ENCODE measurements at places on chromosomes 1 and 21.

DNA sequence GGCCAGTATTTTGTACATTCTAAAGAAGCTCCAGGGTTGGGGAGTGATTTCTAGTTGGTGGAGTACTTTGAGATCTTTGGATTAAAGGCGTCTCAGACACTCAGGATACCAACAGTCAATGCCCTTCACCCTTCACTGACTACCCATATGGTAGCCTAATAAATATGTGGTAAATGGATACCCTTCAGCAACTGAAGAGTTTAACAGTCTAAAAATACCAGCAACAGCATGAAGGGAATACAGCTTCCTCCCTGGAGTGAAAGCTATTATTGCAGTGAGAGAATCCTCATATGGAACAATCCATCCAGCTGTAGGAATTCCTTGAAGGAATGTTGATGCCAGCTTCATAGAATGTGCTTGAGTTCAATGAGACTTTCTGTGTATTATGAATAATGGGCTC lies 26.8 kb downstream of the DNAJC11 start:
- peak; percentile 88 for DNase-seq

DNA sequence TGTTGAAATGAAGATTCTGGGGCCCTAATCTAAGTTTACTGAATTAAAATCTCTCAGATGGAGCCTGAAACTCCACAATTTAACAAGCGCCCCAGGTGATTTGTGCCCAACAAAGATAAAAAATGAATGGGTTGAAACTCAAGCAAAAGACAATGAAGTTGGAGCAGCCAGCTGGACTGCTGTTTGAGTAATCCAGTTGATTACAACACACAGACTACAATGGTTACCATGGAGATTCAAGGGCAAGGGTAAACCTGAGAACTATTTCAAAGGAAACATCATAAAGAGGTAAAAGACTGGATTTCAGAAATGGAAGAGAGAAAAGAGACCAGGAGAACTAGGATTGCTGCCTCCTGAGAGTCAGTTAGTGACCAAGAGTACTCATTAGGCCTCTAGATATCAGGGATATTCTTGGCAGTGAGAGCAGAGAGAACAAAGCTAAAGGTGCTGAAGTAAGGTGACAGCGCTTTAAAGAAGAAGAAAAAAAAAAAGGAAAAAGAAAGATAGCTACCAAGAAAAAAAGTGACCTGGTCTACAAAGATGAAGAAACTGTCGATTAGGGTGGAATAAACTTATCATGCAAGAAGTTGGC lies 44.5 kb downstream of the LRRC53 start:
- no peak for DNase-seq

- peak; percentile 19 for DNase-seq
Measured at GRCh38 chr1:27102707-27103468, 52.0 kb downstream of the SLC9A1 start.

GRCh38 chr1:234866007-234866866 lies 256.3 kb upstream of the IRF2BP2 start:
- no peak for DNase-seq

- DNase-seq = no peak
Measured at GRCh38 chr1:219897914-219898313, 30.4 kb downstream of the SLC30A10 start.

DNA sequence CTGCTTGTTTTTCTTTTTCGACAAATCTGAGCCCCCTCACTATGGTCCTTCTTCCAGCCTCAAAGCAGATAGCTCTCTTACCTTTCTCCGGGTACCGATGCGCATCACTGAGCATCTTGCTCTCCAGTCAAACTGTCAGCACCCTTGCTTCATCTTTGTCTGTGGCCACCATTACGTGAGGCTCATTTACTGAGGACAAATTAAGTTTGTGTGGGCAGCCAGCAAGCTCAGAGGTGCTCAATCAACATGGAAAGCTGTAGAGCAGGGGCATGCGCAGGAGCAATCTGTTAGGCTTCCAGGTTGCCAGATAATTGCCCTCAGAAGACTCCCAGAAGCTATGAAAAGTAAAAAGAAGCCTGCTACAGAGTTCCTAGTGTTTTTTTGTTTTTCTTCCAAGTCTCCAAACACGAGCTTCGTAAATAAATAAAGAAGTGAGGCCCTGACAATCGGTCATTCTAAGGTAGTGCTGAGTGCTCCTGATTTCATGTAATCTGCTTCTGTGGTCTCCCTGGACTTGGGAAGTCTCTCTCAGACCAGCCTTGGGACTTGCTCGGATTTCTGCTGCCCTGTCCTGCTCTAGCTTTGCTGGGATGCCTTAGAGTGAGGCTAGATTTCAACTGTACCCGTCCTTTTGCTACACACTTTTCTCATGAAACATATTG lies 1.8 kb downstream of the C1orf53 start:
- DNase-seq = no peak

DNA sequence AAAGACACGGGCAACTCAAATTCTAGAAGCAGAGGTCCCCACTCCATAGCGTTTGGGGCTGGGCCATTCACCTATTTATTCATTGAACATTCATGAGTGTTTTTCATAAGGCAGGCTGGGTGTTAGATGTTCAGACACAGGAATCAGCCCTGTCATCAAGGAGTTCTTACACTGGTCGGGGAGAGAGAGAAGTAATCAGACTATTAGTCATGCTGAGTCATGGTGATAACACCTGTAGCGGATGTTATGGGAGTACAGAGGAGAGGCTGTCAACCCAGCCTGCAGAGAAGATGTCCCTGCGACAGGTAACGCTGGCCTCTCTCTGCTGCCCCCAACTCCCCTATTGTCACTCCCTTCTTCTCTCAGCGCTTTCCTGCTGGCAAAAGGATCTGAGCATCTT lies 17.2 kb downstream of the LY9 start:
- no peak for DNase-seq

- DNase-seq = no peak
Measured at GRCh38 chr1:161241682-161242081, 3.7 kb upstream of the NR1I3 start.

DNA sequence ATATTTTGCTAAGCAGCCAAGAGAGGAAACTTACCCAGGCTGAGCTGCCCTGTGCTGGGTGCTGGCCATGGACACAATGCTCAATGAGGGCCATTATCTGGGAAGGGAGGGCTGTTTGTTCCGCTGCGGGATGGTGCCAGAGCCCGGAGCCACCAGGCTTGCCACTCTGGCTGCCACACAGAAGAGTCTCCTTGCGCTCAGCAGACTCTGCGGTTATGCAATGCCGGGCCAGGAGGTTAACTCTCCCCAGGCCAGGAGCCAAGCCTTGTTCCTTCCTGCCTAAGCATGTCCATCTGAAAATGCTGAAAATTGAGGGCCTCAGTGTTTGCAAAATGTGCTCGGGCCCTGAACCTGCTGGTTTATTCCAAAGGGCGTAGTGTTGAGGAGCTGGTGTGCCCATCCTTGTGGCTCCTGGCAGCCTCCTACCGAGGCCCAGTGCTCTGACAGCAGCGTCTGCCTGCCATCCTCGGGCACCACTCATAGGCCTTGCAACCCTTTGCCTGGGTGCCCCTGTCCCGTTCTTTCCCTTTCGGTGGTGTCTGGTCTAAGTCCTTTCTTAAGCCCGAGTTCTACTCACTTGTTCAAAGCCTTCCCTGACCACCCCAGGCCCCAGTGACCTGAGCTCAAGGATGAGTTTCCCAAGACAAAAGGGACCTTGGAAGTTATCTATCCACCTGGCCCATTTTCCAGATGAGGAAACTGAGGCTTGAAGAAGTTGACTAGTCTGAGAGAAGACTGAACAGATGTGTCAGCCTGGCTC lies 133.8 kb upstream of the EDN2 start:
- no peak for DNase-seq

- DNase-seq = no peak
Measured at GRCh38 chr1:223557130-223557475, 108.4 kb downstream of the CAPN8 start.

GRCh38 chr1:178543290-178543607 lies 30.3 kb downstream of the TEX35 start:
- DNase-seq = no peak
